ENCODE measurements at places on chromosomes 2 and 18.

DNA sequence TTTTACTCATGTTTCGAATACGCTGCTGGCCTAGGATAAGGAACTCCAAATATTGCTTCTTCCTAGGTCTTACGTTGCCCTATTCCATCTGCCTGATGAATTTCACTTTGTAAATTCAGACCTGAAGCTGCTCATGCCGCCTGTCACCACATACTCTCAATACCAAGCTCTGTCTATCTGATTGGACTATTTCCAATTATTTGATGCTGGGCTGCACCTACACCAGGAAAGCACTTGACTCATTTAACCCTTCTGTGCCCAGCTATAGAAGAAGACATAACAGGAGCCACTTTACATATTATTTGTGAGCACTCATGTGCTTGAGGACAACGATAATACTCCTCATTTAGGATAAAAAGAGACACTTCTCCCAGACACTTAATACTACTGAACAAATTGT is 1293.9 kb upstream of the LRRTM1 start:
- no peaks in the 10 kb centered on the region for H3K36me3 ChIP-seq
- H3K4me3 ChIP-seq = no peak overlapping the region
- no peaks in the 10 kb centered on the region for H3K27me3 ChIP-seq
- no peaks in the 10 kb centered on the region for H3K4me1 ChIP-seq

DNA sequence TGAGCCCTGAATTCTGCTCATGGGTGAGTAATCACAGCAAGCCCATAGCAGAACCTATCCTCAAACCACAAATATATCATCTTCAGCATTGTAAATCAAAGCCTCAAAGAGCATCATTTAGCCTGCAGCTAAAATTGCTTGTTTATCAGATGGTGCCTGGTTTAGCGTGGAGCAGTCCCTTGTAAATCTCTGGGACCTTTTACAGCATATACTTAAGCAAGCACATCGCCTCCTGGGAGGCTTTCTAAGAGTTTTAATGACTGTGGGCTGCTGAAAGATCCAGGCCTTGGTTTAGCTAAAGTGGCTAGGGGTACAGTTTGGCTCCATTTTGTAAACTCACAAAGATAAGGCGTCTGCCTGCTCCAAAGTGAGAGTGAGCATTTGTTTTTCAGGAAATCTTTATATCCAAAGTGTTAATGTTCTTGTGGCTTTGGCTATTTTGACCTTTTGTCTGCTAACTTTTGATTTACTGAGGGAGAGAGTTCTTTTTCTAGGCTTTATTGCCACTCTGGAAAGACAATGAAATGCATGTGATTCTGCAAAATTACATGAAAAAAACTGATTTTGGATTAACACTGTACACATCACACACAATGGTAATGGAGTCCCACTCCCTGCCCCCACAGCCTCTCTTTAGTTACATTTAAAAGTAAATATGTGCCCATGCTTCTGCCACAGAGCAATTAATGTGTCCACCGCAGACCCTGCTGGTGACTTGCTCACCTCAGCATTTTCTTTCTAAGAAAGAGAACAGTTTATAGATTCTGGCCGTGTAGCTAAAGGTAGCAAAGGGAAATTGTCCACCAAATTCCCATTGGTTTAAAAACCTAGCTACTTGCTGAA is 194.8 kb downstream of the LNPK start:
- H3K27me3 ChIP-seq = no peaks in the 10 kb centered on the region
- H3K36me3 ChIP-seq = no peaks in the 10 kb centered on the region
- DNase-seq = peak; percentile 34
- peaks cover 6% of the 10 kb centered on the region for H3K4me1 ChIP-seq

GRCh38 chr2:120625865-120626560 is 109.7 kb upstream of the GLI2 start:
- H3K27me3 ChIP-seq = no peaks in the 10 kb centered on the region
- no peaks in the 10 kb centered on the region for H3K4me1 ChIP-seq
- no peaks in the 10 kb centered on the region for H3K36me3 ChIP-seq
- no peak overlapping the region for H3K27ac ChIP-seq

DNA sequence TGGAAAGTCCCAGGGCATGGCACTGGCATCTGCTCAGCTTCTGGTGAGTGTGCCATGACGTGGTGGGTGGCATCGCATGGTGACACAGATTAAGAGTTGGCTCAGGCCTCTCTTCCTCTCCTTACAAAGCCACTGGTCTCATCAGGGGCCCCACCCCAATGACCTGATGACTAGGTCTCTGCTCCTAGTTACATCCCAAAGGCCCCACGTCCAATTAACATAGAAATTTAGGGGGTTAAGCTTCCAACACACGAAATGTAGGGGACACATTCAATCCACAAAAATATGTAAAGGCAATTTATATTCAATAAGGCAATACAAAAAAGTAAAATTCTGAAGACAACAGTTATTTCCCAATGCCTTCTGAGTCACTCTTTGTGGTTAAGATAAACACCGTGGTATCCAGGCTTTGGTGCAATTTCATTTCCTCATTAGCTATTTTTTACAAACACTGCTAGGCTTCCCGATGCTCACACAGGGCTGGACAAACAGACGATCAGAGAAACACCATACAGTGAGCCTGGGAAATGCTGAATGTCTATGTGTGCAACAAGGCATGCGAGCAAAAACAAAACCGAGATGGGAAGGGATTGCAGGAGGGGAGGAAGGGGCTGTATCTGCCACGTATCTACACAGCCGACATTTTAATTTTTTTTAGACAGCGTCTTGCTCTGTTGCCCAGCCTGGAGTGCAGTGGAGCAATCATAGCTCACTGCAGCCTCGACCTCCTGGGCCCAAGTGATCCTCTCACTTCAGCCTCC is 67.2 kb downstream of the MBP start:
- no peak overlapping the region for H3K4me3 ChIP-seq
- H3K27me3 ChIP-seq = no peaks in the 10 kb centered on the region
- DNase-seq = peak; percentile 39
- H3K27ac ChIP-seq = no peak overlapping the region

DNA sequence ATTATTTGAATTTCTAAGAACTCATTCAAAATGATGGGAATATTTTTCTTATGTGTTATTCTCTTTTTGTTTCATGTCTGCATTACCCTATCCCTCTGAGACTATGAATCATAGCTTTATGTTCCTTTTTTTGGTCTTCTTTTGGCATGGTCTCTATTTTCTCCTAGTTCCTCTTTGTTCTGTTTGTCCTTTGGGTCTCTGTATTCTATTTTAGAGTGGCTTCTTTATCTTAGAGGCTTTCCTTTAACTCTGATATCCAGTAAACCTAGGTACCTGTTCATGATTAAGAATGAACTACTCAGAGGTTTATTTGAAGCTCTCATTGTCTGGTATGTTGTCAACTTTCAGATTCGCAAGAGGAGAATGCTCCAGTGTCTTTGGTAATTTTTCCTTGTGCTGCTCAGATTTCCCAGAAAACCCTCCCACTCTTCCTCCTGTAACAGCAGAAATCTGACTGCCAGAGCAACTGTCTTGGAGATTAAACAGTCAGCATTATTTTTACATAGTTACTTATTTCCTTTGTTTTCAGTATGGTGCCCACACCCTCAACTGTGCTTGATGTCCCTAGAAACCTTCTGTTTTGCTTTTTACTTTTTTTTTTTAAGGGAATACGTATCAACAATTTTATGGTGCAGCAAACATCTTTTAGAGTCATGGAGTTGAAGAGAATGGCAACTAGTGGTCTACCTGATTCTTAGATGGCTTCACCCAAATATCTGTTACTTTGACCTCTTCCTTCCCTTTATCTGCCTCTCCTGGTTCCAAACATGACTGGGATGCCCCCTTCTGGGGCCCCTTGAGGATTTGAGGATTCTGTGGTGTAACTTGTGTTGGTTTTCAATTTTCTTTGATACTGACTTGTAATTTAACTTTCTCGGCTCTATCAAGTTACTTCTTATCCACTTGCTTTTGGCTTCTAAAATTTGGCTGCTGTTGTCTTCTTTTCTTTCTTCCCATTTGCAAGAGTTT is 92.0 kb downstream of the DPP10 start:
- H3K27me3 ChIP-seq = no peaks in the 10 kb centered on the region
- H3K27ac ChIP-seq = no peak overlapping the region
- no peak for DNase-seq
- H3K4me1 ChIP-seq = no peaks in the 10 kb centered on the region

DNA sequence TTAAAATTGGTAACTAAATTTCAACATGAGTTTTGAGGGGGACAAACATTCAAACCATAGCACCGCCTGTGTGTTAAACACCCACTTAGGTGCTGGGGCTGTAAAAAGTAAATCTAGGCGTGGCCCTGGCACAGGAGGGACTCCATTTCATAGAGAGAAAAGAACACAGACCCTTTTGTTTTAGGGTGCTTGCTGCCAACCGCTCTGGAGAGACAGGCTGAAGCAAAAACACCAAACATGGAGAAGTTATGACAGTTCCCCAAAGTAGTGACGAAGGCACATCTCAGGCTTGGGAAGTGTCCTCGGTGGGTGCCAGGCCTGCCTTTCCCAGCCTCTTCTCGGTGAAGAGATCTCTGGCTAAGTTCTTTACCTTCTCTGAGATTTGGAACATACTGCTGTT is 5.1 kb downstream of the ACTG2 start:
- no peak overlapping the region for H3K4me3 ChIP-seq
- no peaks in the 10 kb centered on the region for H3K4me1 ChIP-seq
- H3K36me3 ChIP-seq = no peaks in the 10 kb centered on the region
- no peak for DNase-seq
- no peaks in the 10 kb centered on the region for H3K27me3 ChIP-seq

GRCh38 chr2:150732064-150732463 is 244.6 kb upstream of the RND3 start:
- no peaks in the 10 kb centered on the region for H3K27me3 ChIP-seq
- no peaks in the 10 kb centered on the region for H3K4me1 ChIP-seq
- no peak for DNase-seq
- no peak overlapping the region for H3K4me3 ChIP-seq
- no peaks in the 10 kb centered on the region for H3K36me3 ChIP-seq
- H3K27ac ChIP-seq = no peak overlapping the region

DNA sequence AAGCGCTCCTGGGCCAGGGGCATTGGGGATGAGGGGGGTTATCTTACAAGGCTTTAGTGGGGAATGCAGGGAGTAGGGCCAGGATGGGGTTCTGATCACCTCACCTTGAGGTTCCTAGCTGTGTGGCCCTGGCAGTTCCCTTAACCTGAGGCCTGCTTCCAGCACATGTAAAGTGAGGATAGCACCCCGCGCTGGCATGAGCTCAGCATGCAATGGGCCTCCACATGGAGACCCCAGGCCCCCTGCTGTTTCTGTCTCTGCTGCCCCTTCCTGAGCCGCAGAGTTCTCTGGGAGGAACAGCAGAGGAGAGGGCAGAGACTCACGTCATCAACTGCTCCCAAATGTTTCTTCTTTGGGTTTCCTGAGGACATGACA is 8.6 kb upstream of the TEX51 start:
- H3K36me3 ChIP-seq = no peaks in the 10 kb centered on the region
- no peak overlapping the region for H3K4me3 ChIP-seq
- H3K4me1 ChIP-seq = peaks cover 3% of the 10 kb centered on the region
- DNase-seq = no peak
- H3K27ac ChIP-seq = no peak overlapping the region
- no peaks in the 10 kb centered on the region for H3K27me3 ChIP-seq

- no peak overlapping the region for H3K4me3 ChIP-seq
- H3K27me3 ChIP-seq = no peaks in the 10 kb centered on the region
- DNase-seq = no peak
- H3K4me1 ChIP-seq = no peaks in the 10 kb centered on the region
- H3K36me3 ChIP-seq = no peaks in the 10 kb centered on the region
Measured at GRCh38 chr18:34694591-34695165, 15.4 kb upstream of the DTNA start.

DNA sequence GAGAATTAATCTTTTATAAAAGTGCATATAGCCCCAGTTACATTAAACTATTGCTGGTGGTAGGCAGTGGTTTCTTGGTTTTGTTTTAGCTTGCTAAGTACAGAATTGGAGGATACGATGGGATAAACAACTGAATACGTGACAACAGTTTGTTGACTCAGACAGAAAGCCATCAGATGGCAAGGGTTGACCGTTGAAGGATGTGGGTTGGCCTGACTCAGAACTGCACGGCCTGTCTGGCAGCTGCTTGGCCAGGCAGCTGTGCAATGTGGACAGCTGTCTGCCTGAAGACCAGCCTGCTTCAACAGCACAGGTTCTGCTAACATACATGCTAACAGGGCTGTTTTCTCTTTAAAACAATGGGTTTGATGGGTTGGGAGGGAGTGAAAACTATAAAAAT is 46.6 kb downstream of the PRKRA start:
- H3K27me3 ChIP-seq = no peaks in the 10 kb centered on the region
- DNase-seq = peak; percentile 91
- H3K4me1 ChIP-seq = peaks cover 2% of the 10 kb centered on the region
- H3K36me3 ChIP-seq = no peaks in the 10 kb centered on the region

GRCh38 chr2:202941771-202942170 is 29.7 kb downstream of the CARF start:
- H3K27me3 ChIP-seq = no peaks in the 10 kb centered on the region
- no peaks in the 10 kb centered on the region for H3K4me1 ChIP-seq
- no peak overlapping the region for H3K4me3 ChIP-seq
- peak; percentile 31 for DNase-seq

- DNase-seq = peak; percentile 88
- H3K4me3 ChIP-seq = no peak overlapping the region
- peaks cover 7% of the 10 kb centered on the region for H3K36me3 ChIP-seq
Measured at GRCh38 chr2:189096769-189097447, 82.7 kb downstream of the COL5A2 start.

DNA sequence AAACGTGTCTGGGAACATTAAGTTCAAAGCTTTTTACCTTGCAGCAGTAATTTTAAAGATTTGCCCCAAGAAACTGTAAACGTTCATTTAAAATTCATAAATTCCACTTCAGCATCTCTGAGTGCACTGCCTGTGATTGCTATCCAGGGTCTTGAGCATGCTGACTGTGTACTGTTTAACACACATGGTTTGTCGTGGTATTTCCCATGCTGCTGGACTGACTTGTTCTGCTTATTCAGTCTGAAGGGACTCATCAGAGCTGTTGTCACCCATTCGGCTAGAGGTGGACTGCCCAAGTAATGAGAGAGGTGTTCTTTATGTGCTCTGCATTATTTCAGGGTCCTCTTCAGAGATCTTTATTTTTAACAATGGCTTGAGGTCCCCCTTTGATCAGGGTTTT is 53.1 kb downstream of the RHBDD1 start:
- peaks cover 2% of the 10 kb centered on the region for H3K4me1 ChIP-seq
- DNase-seq = peak; percentile 56
- no peak overlapping the region for H3K4me3 ChIP-seq
- no peaks in the 10 kb centered on the region for H3K36me3 ChIP-seq

DNA sequence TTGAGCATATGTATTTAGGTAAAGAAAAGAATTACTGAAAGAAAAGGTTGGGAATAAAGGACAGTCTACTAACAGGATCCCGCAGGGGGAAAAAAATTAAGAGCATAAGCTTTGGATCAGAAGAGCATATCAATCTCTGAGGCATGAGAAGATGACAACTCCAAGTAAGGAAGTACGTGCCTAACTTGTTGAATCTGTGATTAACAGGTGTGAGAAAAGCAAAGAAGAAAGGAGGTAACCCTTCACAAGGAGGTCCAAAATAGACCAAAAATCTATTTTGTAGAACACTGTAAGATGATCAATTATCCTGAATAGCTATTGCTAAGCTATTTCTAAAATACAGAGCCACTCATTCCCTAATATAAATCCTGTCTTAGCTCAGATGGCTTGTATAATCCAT is 32.8 kb downstream of the TRIP12 start:
- H3K36me3 ChIP-seq = peaks cover 2% of the 10 kb centered on the region
- H3K4me3 ChIP-seq = no peak overlapping the region
- H3K27me3 ChIP-seq = no peaks in the 10 kb centered on the region
- no peak for DNase-seq

- H3K27ac ChIP-seq = no peak overlapping the region
- no peaks in the 10 kb centered on the region for H3K4me1 ChIP-seq
- H3K27me3 ChIP-seq = peaks cover 4% of the 10 kb centered on the region
- H3K4me3 ChIP-seq = no peak overlapping the region
- DNase-seq = no peak
Measured at GRCh38 chr18:36284268-36284667, 13.2 kb upstream of the FHOD3 start.

Measured in trophoblast cell (in vitro differentiated cells and primary cell).